AG04449 (cell line): ENCODE measurements at places on chromosomes 12 and 14.

DNA sequence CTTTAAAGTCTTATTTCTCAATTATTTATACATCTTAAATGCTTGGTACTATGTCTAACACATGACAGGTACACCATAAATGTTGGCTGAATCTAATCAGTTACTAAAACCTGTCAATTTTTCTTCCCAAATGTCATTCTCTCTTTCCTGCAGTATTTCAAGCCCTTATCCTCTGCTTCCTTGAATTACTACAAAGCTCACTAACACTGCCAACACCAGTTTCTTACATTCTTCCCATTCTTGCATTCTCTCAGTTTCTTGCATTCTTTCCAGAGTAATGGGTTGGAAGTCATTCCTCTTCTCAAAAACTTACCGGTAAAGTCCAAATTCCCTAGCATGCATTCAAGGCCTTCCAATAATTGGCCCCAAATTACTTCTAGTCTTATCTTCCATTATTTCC is 9.6 kb upstream of the SMARCC2 start:
- no peak for DNase-seq

- no peak for DNase-seq
Measured at GRCh38 chr12:34605955-34606748, 583.9 kb downstream of the ALG10 start.

GRCh38 chr12:3012786-3013185 is 53.6 kb downstream of the TEAD4 start:
- DNase-seq: no peak

DNA sequence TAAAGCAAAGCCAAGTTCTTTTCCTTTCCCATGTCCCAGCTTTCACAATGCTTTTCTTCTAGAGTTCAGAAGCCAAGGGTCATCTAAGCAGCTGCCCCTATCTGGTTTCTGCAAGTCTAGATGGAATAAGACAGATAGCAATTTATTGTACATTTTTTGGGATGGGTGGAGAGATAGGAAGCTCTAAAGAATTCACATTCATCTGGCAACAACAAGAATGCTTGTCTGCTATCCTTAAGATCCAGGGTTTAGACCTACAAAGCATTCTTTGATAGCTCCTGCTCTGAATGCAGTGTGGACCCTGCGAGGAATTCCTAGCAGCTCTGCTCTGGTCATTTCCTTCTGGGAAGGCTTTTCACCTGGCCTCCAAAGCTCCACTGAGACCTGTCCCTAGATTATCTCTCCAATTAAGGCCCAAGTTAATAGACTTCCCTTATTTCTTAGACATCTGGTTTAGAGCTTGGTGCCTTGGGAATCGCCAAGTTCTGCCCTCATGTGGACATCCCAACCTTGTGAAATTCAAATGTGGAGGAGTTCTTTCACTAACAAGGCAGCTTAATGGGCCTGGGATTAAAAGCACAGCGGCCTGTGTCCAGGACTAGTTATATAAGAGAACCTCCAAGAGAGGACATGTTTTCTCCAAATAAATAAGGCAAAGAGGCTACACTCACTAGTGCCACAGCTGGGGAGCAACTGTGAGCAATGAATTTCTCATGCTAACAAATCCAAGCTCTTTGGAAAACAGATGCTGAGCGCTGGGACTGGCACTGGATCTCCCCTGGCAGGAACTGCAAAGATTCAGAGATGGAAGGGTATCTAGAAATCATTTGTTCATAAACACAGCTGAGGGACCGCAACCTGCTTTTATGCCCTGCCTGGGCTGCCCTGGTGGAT is 384.5 kb upstream of the DDHD1 start:
- no peak for DNase-seq

DNA sequence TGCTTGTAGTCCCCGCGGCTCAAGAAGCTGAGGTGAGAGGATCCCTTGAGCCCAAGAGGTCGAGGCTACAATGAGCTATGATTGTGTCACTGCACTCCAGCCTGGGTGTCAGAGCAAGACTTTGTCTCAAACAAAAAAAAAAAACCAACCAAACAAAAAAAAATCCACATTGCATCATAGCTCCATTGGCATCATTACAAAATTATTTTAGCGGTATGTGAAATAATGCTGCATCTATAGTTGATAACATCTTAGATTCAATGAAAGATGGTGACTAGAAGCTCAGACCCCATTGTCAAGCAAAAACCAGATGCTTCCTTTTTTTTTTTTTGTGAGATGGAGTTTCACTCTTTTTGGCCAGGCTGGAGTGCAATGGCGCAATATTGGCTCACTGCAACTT is 14.8 kb upstream of the PTHLH start:
- DNase-seq: no peak

GRCh38 chr12:65659681-65660080 is 164.6 kb upstream of the HMGA2 start:
- DNase-seq: no peak
